HFFc6 (cell line): ENCODE measurements at places on chromosomes 12 and 14.
A peak's percentile ranks its signal among the peaks of the same experiment; 100 is the strongest.

DNA sequence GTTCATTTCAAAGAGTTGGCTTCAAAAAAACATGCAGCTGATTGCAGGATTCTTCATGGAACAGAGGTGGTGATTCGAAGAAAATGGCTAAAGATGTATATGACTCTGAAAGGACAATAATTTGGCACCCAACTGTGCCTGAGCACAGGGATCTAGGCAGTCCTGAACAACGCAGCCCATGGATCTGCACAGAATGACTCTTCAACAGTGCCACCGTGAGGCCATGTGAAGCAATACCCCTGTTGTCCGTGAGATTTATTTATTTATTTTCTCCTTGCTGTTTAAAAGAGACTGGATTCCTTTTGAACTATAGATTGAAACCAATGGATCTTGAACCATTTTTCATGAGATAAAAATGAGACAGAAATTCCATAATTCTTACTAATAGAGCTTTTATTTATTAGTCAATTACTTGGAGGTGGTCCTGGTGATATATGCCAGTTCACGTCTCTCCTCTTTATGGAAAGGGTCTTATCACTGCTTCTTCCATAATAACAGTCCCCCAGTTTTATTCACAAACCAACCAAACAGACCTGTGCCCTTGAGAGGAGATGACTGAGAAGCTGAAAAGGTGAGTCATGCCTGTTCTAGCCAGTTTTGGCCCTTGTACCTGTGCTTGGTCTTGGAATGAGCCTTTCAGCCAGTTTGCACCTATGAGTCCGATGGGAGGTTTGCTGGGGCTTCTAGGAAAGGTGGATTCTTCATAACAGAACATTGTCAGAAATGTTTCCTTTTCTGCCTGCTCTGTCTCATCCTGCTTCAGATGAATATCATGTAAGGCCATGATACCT, 1598.3 kb downstream of the AACS start:
- DNase-seq: peak; percentile 1

DNA sequence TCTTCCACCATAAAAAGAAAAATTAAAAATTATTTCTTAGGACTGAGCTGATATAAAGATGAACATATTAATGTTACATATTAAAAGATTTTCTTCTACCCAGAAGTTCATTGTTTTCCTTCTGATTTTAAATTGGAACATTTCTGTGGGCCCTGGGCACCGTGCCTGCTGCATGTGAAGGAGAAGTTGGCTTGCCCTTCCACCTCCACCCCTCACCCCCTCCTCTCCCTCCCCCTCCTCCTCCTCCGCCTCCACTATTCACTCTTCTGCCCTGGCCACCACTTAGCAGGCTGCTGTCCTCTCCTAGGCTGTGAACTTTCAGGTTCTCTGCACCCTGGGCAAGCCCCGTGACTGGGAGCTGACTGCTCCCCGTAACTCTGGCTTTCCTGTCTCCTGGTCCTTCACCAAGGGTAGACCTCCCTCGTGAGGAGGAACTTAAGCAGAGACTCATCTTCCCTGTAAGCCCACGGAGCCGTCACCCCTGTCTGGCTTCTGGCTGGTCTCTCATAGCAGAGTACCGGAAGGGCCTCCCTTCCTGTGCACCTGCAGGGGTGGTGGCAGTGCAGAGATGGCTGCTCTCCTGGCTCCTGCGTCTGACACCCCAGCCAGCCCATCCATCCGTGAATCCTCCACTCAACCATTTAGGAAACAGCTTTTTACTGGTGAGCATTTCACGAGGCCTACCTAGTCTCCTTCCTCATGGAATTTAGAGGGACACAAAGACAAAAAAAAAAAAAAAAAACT, 12.8 kb downstream of the TUNAR start:
- no peak for DNase-seq

- DNase-seq: peak; percentile 30
Measured at GRCh38 chr12:65779091-65779642, 45.1 kb upstream of the HMGA2 start.

DNA sequence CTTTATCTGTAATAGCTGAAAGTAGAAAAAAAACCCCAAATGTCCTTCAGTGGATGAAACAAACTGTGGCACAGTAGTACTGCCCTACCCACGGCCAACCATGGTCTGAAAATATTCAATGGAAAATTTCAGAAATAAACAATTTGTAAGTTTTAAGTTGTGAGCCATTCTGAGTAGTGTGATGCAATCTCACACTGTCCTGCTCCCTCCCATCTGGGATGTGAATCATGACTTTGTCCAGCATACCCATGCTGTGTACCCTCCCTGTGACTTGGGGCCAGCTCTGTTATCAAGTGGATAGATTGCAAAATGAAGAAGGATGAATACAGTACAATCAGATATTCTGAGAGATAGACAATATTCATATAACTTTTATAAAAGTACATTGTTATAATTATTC, 106.2 kb downstream of the SMOC1 start:
- no peak for DNase-seq

GRCh38 chr14:105325303-105325702, 10.8 kb downstream of the PACS2 start:
- no peak for DNase-seq

DNA sequence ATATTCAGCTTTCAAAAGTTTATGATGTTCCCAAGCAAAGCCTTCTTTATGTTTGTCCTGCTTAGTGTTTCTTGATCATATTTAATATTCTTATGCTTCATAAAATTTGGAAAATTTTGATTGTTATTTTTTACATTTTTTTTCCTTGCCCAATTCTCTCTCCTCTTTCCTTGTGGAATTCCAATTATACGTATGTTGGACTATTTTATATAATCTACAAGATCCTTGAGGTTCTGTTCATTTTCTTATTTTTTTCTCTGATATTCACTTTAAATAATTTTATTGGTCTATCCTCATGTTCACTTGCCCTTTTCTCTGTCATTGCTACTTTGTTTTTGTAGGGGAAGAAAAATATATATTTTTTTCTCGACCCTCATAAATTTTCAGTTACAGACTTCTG, 167.7 kb downstream of the DYRK2 start:
- DNase-seq: no peak

DNA sequence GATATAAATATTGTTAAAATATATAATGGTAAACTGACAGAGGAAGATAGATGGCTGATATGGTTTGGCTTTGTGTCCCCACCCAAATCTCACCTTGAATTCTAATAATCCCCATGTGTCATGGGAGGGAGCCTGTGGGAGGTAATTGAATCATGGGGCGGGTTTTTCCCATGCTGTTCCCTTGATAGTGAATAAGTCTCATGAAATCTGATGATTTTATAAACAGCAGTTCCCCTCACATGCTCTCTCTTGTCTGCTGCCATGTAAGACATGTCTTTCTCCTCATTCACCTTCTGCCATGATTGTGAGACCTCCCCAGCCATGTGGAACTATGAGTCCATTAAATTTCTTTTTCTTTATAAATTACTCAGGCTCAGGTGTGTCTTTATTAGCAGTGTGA, 46.3 kb downstream of the PTCSC3 start:
- DNase-seq: no peak

- DNase-seq: no peak
Measured at GRCh38 chr14:68580671-68581070, 212.2 kb downstream of the ZFP36L1 start.

- DNase-seq: peak; percentile 22
Measured at GRCh38 chr12:62006076-62006732, 254.0 kb upstream of the USP15 start.

- DNase-seq: no peak
Measured at GRCh38 chr12:29517264-29517663, 19.8 kb upstream of the OVCH1 start.

GRCh38 chr12:32651151-32651955, 27.7 kb upstream of the DNM1L start:
- DNase-seq: no peak
